ENCODE measurements at places on chromosomes 3 and 15.
A peak's percentile ranks its signal among the peaks of the same experiment; 100 is the strongest.

- no peak for DNase-seq
Measured at GRCh38 chr3:46433841-46434240, 26.8 kb downstream of the CCRL2 start.

- no peak for DNase-seq
Measured at GRCh38 chr3:188253800-188254452, 100.0 kb downstream of the LPP start.

GRCh38 chr15:75067123-75067830, 43.9 kb downstream of the PPCDC start:
- peak; percentile 74 for DNase-seq

GRCh38 chr3:188825901-188826300, 345.9 kb upstream of the TPRG1 start:
- DNase-seq: no peak

DNA sequence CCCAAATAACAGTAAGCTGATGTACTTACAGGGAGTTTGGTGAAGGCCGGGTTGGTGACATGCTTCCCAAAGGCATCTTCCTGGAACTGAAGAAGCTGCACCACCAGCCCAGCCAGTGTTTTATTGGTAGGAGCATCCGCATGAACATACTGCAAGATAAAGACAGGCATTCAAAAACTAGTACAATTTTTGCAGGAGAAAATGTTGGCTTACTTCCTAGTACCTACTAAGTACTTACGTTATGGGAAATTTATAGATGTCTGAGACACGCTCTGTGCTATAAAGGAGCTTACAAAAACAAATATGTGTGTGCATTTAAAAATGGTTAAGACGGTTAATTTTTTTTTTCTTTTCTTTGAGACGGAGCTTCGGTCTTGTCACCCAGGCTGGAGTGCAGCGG, 8.9 kb downstream of the SMARCC1 start:
- no peak for DNase-seq

DNA sequence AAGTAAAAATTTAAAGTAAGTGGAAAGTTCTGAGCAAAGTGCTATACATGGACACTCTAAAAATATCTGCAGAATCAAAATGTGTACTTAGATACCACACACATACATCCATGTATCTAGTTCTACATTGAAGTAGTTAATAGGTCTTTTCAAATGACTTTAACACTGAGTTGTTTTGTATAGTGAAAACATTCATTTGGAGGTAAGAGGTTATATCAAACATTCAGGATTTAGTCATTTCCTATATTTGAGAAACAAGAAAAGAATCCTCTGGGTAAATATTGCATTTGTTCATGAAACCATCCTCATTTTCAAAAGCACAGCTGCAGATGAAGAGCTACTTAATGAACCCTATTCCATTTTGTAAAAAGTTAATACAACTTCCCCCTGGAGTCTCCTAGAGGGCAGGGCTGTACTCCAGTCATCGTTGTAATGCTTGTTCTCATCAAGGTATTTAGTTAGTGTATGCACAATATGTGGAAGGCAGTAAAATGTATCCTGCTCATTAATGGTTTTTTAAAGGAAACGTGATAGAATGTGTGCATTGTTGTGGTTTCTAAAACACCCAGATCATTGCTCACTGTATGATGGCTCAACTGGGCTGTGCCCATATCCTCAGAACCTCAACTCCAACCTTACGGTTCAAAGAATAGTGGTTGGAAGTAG, 26.2 kb downstream of the ARPP21 start:
- no peak for DNase-seq

DNA sequence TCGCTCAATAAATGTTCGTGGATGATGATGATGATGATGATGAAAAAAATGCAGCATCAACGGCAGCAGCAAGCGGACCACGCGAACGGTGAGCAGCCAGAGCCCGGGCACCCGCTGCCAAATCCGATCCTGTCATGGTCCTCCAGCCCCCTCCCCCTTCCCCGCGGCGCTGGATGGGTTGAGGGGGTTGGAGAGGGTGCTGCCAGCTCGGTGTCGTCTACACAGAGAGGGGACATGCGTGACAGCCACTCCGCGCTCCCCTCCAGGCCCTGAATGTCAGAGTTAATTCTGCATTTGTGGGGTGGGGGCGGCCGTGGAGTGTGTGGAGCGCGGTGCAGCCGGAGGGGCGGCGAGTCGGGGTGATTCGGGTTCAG, 722 bp downstream of the CACNA1D start:
- DNase-seq: no peak

GRCh38 chr15:101445562-101446517, 43.7 kb downstream of the PCSK6 start:
- peak; percentile 19 for DNase-seq

GRCh38 chr3:146306656-146307455, 56.0 kb upstream of the PLSCR4 start:
- DNase-seq: no peak

DNA sequence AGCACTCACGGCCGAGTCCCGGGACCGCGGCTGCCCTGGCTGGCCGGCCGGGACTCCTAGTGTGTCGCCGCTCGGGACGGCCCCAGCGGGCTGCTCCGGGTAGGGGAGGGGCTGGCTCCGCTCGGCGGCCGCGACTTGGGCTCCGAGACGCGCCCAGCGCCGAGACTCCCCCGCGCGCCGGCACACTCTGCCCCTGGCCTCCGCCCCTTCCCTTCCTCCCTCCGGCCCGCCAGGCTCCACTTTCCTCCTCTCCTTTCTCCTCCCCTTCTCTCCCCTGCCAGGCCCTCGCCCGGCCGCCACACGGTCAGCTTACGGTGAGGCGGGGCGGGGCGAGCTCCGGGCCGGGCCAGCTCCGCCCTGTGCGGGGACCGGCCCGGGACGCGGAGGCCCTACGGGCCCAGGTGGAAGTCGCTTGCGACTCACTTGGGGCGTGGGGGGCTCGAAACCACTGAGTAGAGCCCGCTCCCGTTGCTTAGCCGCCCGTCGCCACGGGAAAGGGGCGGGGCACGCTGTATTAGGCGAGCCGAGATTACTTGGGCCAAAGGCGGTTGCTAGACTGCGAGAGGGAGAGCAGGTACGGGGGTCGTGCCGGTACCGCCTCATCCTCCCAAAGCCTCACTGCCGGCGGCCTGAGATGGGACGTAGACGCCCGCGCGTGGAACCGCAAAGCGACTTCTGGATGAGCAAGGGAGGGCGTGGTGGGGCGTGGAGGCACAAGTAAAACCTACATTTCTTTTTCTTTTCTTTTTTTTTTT, at the start of gene ITGB5:
Gene ITGB5 (minus strand): TSS at position 189 of the 755 bp plus-strand sequence. CDS start 365 bp downstream, outside the sequence.
- DNase-seq: no peak

DNA sequence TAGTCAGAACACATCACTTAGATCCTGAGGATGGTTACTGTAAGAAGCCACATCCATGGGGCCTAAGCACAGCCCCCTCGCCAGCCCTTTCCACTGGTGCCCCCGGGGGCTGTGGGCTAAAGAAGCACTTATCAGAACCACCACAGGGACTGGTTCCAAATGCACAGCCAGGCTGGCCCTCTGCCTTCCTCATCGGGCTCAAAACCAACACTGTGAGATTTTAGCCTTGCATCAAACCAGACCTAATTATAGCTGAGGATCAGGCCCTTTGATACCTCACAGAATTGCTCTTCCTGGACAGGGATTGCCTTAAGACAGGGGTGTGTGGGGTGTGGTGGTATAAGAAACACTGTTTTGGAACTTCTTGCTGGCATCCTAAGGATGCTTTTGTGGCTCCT, 23.7 kb downstream of the SRPRB start:
- no peak for DNase-seq

- no peak for DNase-seq
Measured at GRCh38 chr3:167733961-167734497, 663 bp downstream of the PDCD10 start.

DNA sequence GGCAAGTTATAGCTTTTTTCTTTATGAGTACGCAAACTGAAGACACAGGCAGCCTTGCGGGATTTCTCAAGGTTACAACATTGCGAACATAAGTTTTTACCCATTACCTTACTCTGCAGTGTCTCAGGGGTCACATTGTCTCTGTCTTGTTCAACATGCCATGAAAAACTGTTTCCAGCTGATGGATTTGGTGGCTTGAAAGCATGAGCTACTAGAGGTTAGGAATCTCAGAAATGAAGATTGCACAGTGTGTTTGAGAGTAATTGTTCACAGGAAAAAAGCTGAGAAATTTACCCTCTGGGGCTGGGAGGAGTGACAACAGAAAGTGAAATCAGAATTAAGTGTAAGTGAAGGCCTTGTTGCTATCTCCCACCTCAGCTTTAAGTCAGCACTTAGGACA, 568.6 kb downstream of the TAFA4 start:
- DNase-seq: no peak

DNA sequence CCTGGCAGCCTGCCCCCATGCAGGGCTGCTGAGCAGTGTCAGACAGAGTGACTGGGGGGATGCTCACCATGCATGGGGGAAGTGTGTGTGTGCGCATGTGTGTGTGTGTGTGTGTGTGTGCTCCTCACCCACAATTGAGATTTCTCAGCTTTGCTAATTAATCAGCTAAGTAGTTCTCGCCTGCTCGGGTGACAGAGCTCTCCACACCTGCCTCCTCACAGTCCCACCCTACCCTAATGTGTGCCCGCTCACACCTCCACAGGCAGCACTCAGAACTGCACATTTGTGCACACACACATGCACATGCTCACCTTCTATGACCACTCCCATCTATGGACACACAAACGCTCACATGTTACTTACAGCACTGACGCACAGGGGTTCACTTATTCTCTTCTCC, 37.3 kb downstream of the CACNA2D2 start:
- no peak for DNase-seq

- no peak for DNase-seq
Measured at GRCh38 chr15:81475926-81476325, 101.9 kb upstream of the TMC3 start.

DNA sequence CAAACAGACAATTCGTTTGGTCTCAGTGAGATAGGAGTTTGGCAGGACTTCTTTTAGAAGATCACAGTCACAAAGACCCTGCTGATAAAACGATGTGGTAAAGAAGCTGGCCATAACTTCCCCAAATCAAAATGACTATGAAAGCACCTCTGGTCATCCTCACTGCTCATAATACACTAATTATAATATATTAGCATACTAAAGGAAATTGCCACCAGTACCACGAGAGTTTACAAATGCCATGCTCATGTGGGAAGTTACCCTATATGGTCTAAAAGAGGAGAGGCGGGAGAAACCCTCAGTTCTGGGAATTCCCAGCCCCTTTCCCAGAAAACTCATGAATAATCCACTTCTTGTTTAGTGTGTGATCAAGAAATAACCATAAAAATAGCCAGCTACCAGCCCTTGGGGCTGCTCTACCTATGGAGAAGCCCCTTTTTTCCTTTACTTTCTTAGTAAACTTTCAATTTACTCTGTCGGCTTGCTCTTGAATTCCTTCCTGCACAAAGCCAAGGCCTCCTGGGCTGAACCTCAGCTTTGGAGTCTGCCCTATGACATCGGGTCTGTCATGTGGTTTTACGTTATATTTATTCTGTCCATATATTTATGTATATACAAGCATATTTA, 115.8 kb upstream of the IGSF10 start:
- no peak for DNase-seq

DNA sequence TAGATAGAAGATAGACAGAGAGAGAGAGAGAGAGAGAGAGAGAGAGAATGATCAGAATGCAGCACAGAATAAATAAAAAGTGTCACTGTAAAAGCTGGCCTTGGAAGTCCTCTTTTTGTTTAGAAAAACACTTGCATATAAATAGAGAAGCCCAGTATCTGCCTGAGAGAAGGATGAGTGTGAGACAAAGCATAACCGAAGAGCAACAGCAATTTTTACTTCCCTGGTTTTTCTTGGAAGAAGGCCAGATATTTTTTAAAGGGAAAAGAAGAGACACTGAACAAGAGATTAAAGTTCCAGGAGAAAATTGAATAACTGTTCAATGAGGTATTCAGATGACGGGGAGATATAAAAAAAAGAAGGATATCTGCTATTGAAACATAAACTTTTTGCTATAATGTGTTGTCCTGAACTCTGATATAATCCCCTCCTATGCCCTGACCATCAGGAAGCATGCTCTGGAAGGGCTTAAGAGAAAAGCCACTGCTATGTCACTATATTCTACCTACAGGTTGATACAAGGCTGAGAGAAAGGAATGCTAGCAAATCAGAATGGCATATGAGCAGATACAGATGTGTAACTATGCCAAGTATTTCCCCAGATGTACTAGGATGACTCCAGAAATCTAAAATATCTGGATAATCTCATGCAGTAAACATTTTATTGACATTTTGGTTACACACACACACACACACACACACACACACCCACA, 358.9 kb downstream of the RBMS3 start:
- DNase-seq: no peak

GRCh38 chr3:173774294-173774693, 376.8 kb downstream of the NLGN1 start:
- DNase-seq: no peak

GRCh38 chr15:99731336-99732123, 1.7 kb downstream of the LYSMD4 start:
- DNase-seq: no peak

- DNase-seq: no peak
Measured at GRCh38 chr3:119580067-119580760, 922 bp downstream of the ADPRH start.

- DNase-seq: no peak
Measured at GRCh38 chr3:45858809-45859543, 17.1 kb upstream of the LZTFL1 start.

GRCh38 chr3:13493867-13494441, 13.8 kb downstream of the HDAC11 start:
- DNase-seq: no peak

GRCh38 chr3:20574746-20575145, 388.7 kb upstream of the SGO1 start:
- peak; percentile 95 for DNase-seq

- DNase-seq: no peak
Measured at GRCh38 chr3:54235998-54236397, 113.6 kb downstream of the CACNA2D3 start.

- DNase-seq: no peak
Measured at GRCh38 chr15:25171111-25171811, 216.5 kb downstream of the SNRPN start.

- DNase-seq: peak; percentile 22
Measured at GRCh38 chr3:160331127-160331937, 67.7 kb downstream of the IFT80 start.

GRCh38 chr15:51766341-51766740, 14.9 kb downstream of the TMOD2 start:
- no peak for DNase-seq

GRCh38 chr15:31487811-31488436, 161.3 kb downstream of the KLF13 start:
- DNase-seq: peak; percentile 36

GRCh38 chr3:125221831-125222230, 9.3 kb upstream of the SLC12A8 start:
- no peak for DNase-seq

- no peak for DNase-seq
Measured at GRCh38 chr15:87710406-87710805, 546.1 kb downstream of the NTRK3 start.

DNA sequence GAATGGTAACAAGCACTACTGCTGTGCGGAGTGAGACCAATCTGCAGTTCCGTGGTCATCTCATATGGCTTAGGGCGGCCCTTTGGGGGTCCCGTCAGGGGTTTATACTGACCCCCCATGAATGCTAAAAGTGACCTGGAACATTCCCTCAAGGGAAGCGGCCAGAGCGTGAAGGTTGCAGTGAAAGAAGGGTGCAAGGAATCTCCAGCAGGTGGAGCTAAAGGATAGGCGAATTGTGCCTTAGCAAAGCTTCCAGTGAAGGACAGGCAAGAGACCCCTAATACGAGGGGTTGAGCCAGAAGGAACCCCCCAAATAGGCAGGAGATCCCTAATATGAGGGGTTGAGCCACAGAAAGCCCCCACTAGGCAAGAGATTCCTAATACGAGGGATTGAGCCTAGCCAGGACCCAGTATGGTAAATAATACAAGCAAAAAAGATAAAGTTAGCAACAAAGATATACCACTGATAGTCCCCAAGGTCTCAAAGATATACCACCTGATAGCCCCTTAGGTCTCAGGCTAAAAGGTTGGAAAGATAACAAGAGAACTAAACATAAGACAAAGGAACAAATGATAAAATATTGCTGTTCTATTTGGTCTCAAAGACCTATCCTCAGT, 32.8 kb downstream of the ZNF589 start:
- peak; percentile 27 for DNase-seq
